ENCODE measurements at places on chromosomes 13 and 19.

GRCh38 chr19:44876930-44877535 is 14.0 kb upstream of the TOMM40 start:
- peak; percentile 82 for DNase-seq

DNA sequence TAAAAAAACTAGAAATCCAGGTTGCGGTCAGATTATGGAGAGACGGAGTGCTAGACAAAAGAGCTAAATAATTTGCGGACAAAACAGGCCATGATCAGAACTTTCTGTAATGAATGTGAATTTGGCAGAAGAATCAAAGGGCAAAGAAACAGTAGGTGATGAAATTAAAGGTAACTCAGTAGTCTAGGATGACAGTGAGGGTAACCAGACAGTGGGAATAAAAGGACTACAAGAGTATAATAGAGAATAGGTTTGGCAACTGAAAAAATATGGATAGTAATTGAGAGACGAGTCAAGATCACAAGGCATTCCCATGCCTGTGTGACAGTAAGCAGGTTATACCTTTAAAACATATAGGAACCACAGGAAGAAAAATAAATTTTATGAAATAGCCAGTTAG is 35.9 kb downstream of the CAB39L start:
- no peak for DNase-seq

DNA sequence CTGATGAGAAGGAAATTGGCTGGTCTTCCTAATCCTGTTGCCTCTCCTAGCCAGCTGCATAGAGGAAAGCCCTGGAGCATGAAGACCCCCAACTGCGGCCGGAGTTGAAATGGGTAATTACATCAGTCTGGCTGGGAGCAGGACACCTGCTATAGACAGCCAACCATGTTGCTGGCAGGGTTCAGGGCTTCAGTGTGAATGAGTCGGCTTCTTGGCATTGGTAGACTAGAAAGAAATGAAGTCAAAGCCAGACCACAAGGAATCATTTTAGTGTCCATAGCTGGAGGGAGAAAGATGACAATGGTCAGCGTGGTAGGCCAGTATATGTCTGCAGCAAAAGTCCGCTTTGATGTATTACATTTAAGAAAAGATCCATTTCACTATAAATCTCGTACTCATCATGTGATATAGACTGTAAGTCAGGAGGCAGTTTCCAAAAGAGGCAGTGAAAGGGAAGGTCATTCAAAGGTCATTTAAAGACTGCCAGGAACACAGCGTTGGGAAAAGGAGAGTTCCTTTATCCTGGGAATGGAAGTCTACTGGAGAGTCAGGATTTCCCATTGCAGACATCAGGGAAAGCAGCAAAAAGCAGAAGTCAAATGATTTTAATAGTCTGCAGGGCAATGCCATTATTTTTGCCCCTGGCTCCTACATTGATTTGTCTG is 262.7 kb downstream of the DNAJC15 start:
- no peak for DNase-seq

- no peak for DNase-seq
Measured at GRCh38 chr13:40271271-40271885, 395.1 kb downstream of the FOXO1 start.

- DNase-seq: no peak
Measured at GRCh38 chr19:27753622-27754021, 1459.3 kb downstream of the UQCRFS1 start.

- DNase-seq: no peak
Measured at GRCh38 chr13:41178040-41178439, 16.3 kb downstream of the KBTBD7 start.

- DNase-seq: no peak
Measured at GRCh38 chr19:36246006-36246481, 31.1 kb downstream of the ZNF146 start.

- DNase-seq: no peak
Measured at GRCh38 chr19:5558101-5558621, 9.6 kb downstream of the TINCR start.

DNA sequence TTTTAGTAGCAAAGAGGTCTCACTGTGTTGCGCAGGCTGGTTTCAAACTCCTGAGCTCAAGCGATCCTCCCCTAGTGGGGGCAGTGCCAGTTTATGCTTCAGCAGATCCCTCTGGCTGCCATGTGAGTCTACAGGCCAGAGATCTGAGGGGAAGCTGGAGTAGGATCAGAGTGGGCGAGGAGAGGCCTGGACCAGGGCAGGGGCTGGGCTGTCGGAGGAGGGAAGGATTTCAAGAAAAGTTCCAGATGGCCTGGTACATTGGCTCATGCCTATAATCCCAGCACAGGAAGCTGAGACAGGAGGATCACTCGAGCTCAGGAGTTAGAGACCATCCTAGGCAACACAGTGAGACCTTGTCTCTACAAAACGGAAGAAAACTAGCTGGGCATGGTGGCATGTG is 9.8 kb downstream of the DHX34 start:
- no peak for DNase-seq

- no peak for DNase-seq
Measured at GRCh38 chr13:83332751-83333150, 549.5 kb downstream of the SLITRK1 start.

DNA sequence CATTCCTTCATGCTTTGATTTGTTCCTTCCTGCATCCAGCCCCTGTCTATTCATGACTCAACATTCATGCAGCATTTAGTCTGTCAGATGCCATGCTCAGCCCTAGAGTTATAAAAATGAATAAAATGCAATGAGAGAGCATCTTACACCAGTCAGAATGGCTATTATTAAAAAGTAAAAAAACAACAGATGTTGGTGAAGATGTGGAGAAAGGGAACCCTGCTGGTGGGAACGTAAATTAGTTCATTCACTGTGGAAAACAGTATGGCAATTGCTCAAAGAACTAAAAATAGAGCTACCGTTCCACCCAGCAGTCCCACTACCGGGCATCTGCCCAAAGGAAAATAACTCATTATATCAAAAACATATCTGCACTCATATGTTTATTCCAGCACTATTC is 70.0 kb upstream of the GTF3A start:
- DNase-seq: no peak

GRCh38 chr13:76886292-76887075 is at the start of gene KCTD12:
Gene KCTD12 (minus strand): TSS chr13:76886405. CDS start chr13:76886148, 257 bp downstream.
- peak; percentile 82 for DNase-seq

DNA sequence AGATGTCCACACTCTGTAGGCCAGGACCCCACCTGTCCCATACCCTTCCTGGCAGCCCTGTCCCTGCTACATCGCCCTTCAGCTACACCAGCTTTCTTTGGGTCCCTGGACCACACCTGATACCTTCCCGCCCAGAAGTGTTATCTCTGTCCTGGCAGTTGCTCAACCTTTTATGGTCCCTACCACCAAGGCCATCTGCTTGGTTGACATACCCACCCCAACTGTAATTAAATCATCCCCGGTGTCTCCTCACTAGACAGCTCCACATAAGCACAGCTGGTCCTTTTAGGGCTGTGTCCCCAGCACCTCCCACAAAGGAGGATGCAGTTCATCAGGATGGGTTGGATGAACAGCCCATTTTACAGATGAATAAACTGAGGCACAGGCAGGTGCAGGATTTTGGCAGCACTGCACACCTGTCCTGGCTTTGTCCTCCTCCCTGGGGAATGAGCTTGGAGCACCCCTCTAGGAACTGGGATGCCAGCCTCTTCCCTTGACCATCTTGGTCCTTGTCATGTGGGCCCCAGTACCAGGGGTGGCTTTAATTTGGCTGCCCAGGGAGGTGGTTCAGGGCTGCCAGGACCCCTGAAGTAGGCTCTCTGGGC is 12.9 kb downstream of the NACC1 start:
- DNase-seq: no peak

GRCh38 chr19:42066075-42066754 is 3.8 kb downstream of the GRIK5 start:
- DNase-seq: no peak

GRCh38 chr19:2567996-2568395 is 92.1 kb downstream of the GADD45B start:
- no peak for DNase-seq

DNA sequence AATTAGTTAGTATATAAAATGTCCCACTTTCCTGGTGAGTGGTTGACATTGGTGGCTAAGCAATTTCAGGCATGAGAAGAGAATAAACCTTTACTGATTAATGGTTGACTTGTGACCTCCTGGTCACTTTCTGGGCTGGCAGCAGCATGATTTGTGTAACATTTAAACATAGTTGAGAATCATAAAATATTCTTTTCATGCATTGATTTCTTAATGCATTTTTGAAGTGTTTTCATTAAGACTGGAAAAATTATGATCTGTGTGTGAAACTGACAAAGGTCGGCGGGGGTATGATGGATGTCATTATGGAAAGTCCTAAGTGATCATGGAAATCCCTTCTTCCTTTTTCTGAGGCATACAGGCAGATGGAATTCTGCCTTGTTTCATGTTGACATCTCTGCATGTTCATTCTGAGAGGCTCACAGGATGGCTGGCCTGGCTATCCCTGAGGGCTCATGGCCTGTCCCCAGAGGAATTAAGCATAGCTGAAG is 98.7 kb upstream of the RNF113B start:
- no peak for DNase-seq

GRCh38 chr13:36673838-36674326 is at the start of gene SERTM1:
Gene SERTM1 (plus strand): TSS chr13:36674020. CDS start chr13:36695079, 21,059 bp downstream.
- DNase-seq: no peak

DNA sequence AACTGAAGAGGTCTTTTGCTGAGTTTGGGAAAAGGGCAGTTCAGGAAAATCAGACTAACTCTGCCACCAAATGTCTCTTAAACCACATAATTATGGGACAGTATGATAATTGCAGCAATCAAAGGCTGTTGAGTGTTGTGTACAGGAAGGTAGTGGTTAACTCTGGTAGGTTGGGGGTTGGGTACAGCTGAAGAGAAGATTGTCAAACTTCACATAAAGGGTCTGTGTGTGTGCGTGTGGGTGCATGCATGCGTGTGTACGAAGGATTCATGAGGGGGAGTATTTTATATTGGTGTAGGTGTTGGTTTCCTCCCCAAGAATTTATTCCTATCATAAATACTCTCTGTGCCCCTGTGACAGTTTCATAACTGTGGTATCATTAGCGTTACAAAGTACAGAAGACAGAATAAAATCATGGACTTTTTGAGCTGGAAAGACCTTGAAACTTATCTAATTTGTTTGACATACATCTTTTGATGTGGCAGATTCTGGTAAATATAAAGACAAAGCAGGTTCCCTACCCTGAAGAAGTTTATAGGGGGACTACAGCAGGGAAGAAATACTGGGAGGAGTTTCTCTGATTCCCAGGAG is 94.1 kb downstream of the PCCA start:
- no peak for DNase-seq

- DNase-seq: peak; percentile 66
Measured at GRCh38 chr19:28504727-28505126, 708.2 kb downstream of the UQCRFS1 start.

Measured in RPMI8226 (cell line).